IMR-90 (cell line): ENCODE measurements at places on chromosomes 12 and 14. TPM values are rescaled to one million over a fixed set of nuclear protein-coding genes. Genes with fewer than 3 reads are reported as not detected.

DNA sequence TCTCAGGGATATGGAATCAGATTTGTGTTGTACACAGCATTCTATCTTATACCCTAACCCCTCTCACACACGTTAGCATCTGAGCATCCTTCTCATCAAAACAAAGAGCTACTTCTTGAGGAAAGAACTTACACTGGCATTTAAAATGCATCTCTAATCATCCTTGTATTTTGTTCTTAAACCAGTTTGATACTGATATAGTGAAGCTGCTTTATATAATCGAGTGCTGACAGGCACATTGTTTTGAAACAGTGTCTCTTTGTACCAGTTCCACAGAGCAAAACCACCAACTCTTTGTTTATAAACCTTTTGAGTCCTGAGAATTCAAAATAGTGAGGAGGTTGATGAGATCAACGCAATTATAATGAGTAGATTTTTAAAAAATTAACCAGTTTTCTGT lies 8.8 kb downstream of the GPR33 start:
- H3K27ac ChIP-seq: no peak overlapping the region
- no peaks in the 10 kb centered on the region for H3K36me3 ChIP-seq
- H3K27me3 ChIP-seq: peaks cover 8% of the 10 kb centered on the region
- no peaks in the 10 kb centered on the region for H3K4me1 ChIP-seq
- no peak overlapping the region for H3K4me3 ChIP-seq

GRCh38 chr12:49563951-49564685 lies 3.8 kb downstream of the MCRS1 start:
- H3K36me3 ChIP-seq: peaks cover 43% of the 10 kb centered on the region
- DNase-seq: no peak
- peaks cover 2% of the 10 kb centered on the region; the same call in 1 of the 2 replicates for H3K4me1 ChIP-seq

- DNase-seq: no peak
- H3K27ac ChIP-seq: no peak overlapping the region
- H3K36me3 ChIP-seq: no peaks in the 10 kb centered on the region
- H3K4me1 ChIP-seq: no peaks in the 10 kb centered on the region; the same call in 1 of the 2 replicates
- H3K27me3 ChIP-seq: no peaks in the 10 kb centered on the region
Measured at GRCh38 chr12:27425306-27425705, 21.2 kb upstream of the SMCO2 start.

GRCh38 chr12:106584104-106585064 lies 1.6 kb downstream of the RFX4 start:
- no peak for DNase-seq
- no peak overlapping the region for H3K27ac ChIP-seq

DNA sequence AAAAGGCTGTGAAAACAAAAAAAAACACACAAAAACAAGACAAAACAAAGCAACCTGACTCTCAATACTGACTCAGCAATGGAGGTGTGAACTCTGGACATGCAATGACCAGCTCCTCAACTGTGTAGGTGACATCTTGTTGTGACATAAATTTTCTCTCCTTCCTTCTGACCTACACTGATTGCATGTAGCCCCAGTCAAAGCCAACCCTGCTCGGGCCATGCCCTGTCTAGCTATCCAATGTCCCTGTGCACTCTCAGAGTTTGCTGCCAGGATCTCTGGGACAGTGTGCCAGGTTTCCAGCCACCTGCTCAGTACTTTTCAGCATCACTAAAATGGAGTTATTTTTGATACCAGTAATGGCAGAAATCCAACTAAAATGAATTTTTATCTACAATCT lies 18.9 kb upstream of the CRACR2A start:
- no peak for DNase-seq
- no peaks in the 10 kb centered on the region for H3K4me1 ChIP-seq
- no peak overlapping the region for H3K4me3 ChIP-seq
- no peaks in the 10 kb centered on the region for H3K36me3 ChIP-seq
- peaks cover 9% of the 10 kb centered on the region for H3K27me3 ChIP-seq

DNA sequence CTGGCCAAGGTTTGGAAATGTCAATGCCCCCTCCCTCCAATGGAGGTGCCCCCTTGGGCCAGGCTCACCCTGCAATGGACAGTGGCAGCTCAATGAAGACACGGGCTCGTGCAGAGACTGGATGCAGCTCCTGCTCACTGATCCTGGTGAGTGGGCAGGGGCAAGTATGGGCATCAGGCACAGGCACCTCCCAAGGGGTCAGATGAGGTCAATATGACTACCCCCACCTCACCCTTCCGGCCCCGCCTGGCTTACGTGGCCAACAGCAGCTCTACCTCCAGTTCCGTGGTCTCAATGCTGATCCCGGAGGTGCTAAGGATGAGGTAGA lies 13.6 kb downstream of the ITGA7 start:
- H3K27me3 ChIP-seq: peaks cover 19% of the 10 kb centered on the region
- no peak for DNase-seq
- no peak overlapping the region for H3K4me3 ChIP-seq
- H3K36me3 ChIP-seq: no peaks in the 10 kb centered on the region

DNA sequence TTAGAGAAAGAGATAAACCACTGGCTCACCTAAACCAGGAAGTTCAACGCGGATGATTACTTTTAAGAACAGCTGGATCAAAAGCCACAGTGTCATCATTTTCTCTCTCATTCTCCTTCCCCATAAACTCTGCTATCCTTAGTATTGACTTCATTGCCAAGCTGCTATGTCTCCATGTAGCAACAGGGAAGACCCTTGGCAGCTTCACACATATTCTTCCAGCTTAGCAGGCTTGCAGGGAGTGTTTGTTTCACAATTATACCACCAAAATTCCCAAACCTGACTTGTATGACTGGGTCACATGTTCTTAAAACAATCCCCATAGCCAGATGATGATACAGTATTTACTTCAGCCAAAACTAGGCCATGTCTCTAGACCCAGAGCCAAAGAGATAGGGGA lies 235.5 kb downstream of the PAWR start:
- H3K27me3 ChIP-seq: no peaks in the 10 kb centered on the region
- peaks cover 12% of the 10 kb centered on the region for H3K4me1 ChIP-seq
- peak; percentile 22 for DNase-seq
- no peaks in the 10 kb centered on the region for H3K36me3 ChIP-seq

- no peaks in the 10 kb centered on the region for H3K36me3 ChIP-seq
- no peak for DNase-seq
- no peak overlapping the region for H3K4me3 ChIP-seq
Measured at GRCh38 chr12:58819345-58819744, 101.0 kb downstream of the LRIG3 start.

GRCh38 chr14:101707863-101708620 lies 53.5 kb upstream of the PPP2R5C start:
- no peak for DNase-seq
- H3K27me3 ChIP-seq: peaks cover 19% of the 10 kb centered on the region
- 0 out of 2 replicates have a peak, but pooled peaks cover 1% of the 10 kb centered on the region for H3K4me1 ChIP-seq
- H3K36me3 ChIP-seq: no peaks in the 10 kb centered on the region

- H3K4me1 ChIP-seq: no peaks in the 10 kb centered on the region
- peak; percentile 9 for DNase-seq
- H3K4me3 ChIP-seq: no peak overlapping the region
Measured at GRCh38 chr14:56482310-56482911, 97.2 kb upstream of the TMEM260 start.

GRCh38 chr14:104732355-104732804 lies 8.4 kb downstream of the ADSS1 start:
- H3K27me3 ChIP-seq: no peaks in the 10 kb centered on the region; the same call in 1 of the 2 replicates
- H3K27ac ChIP-seq: no peak overlapping the region
- no peak for DNase-seq
- no peaks in the 10 kb centered on the region for H3K36me3 ChIP-seq
- no peak overlapping the region for H3K4me3 ChIP-seq

DNA sequence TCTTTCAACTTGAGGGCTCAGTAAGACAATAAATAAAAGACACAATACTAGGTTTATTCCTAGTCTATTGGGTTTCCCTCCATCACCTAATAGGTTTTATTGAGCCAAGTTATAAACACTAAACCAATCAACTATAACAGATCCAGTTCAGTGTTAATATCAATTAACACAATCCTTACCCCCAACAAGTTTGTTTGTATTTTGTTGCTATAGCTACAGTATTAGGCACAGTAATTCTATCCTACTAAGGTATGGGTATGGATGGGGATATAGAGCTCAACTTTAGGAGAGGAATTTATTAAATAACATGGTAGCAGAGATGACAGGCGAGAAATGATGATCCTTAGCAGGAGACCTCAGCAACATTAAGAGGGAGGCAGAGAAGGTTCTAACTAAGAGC lies 13.3 kb downstream of the PPP4R3A start:
- no peaks in the 10 kb centered on the region for H3K27me3 ChIP-seq
- no peak overlapping the region for H3K4me3 ChIP-seq
- DNase-seq: no peak
- H3K27ac ChIP-seq: no peak overlapping the region

DNA sequence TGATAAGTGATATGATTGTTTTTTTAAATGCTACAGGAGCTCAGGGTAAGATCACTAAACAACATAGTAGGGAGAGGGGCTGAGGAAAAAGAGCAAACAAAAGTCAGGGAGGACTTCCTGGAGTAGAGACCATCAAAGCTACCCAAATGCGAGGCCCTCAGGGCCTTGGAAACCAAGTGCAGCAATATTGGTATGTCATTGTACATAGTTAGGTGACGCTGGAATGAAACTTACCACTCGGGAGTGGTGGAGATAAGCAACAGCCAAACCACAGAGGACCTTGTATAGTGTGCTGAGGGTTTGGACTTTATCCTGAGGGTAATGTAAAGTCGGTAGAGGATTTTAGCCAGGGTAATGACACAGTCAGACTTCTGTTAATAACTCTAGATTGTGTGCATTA lies 13.8 kb downstream of the KITLG start:
- no peak for DNase-seq
- H3K4me3 ChIP-seq: no peak overlapping the region
- peaks cover 8% of the 10 kb centered on the region for H3K4me1 ChIP-seq
- no peak overlapping the region for H3K27ac ChIP-seq

Gene RAD9B
- 0.09 TPM in 2 replicates for polyA plus RNA-seq

Gene MUCL1
- polyA plus RNA-seq: not detected in 2 replicates

Gene C12orf76
- polyA plus RNA-seq: 6.2 and 7.1 TPM in 2 replicates

Gene GLI1
- polyA plus RNA-seq: 3.6 and 3.8 TPM in 2 replicates

Gene EFCAB11
- polyA plus RNA-seq: 4.9 and 5.3 TPM in 2 replicates

Gene TAS2R42
- not detected in 2 replicates for polyA plus RNA-seq
